ENCODE measurements at places on chromosomes 4 and X.

DNA sequence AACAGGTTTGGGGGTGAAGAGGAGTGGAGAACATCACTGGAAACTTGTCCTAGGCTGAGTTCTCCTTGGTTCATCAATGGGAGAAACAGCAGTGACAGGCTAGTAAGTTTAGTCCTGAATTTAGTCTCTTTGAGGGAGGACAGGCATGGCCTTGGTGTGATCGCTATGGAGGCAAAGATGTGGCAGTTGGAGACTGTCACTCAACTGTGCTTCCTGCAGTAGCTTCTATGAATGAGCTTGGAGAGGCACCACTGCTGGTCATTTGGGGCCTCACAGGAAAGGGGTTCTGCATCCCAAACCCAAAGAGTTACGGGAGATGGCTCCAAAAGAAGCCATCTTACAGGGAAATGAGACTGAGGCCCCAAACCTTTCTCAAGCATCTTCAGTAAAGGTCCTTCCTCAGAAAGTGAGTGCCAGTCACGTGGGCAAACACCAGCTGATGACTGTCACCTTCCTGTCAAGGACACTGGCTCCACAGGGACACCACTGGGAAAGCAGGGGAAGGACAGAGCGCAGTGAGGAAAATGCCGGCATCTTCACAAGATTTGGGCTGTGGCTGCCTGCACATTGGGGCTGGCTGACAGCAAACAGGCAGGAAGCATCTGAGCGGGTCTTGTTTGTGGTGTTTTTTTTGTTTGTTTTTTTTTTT, 7.2 kb downstream of the MRFAP1 start:
- DNase-seq: no peak

DNA sequence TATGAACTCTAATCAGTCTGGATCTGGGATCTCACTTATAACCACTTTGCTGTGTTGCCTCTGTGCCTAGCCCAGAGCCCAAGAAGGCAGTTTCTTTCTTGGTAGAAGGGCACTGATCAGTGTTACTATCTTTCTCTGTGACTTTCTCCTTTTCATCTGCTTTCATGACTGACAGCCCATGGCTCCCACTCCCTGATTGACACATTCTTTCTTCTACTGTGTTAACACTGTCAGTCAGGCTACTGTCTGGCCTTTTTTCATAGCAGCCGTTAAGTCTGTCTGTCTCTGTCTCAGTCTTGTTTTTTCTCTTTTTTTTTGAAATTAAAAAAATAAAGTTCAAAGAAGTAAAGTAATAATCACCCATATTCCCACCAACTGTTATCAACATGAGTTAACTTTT, 210.6 kb downstream of the GPC3 start:
- DNase-seq: no peak

DNA sequence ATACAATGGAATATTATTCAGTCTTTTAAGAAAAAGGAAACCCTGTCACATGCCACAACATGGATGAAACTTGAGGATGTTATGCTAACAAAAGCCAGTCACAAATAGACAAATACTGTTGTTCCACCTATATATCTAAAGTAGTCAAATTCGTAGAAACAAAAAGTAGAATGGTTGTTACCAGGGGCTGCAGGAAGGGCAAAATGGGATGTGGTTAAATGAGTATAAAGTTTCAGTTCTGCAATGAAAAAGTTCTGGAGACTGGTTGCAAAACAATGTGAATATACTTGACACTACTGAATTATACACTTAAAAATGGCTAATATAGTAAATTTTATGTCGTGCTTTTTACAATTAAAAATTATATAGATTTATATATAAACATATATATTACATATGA, 12.2 kb downstream of the SPOCK3 start:
- peak; percentile 4 for DNase-seq

GRCh38 chr4:8351931-8352367, 82.4 kb downstream of the HTRA3 start:
- no peak for DNase-seq

DNA sequence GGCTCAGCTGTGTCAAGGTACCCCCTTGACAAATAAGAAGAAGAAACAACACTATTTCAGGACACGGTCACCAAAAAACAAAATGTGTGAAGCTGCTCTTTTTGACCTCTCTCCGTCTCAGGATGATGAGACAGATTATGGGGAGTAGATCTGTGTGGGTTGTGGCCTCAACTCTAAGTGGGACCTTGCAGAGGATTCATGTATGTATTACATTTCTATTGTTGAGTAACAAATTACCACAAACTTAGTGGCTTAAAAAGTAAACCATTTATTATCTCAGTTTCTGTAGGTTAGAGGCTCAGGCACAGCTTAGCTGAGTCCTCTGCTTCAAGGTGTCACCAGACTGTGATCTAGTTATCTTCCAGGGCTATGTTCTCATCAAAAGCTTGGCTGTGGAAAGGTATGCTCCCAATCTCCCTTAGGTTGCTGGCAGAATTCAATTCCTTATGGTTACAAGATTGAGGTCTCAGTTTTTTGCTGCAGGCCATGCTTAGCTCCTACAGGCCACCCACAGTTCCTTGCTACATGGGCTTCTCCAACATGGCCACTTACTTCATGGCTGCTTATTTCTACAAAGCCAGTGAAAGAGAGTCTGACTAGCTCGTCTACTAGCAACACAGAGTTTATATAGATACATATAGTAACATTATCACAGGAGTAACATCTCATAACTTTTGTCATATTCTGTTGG, 28.1 kb downstream of the DGKK start:
- DNase-seq: no peak

- DNase-seq: peak; percentile 78
These were observed 4.4 kb downstream of the RBPJ start for GRCh38 chr4:26325191-26325590.

DNA sequence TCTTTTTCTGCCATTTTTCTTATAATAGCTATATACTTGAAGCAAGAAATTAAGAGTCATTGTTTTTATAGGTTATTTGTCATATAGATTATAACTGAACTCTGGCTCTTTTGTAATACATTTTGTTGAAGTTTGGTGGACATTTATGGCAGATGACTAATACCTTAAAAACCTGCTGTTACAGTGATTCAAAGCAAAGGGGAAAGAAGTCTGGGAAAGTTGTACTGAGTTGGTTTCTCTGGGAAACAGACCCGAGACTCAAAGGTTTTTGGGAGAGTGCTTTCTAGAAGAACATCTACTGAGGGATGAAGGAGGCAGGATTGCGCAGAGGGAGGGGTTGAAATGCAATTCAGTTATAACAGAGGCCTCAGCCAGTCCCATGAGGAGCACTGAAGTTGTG, 35.9 kb downstream of the NAP1L5 start:
- DNase-seq: no peak

DNA sequence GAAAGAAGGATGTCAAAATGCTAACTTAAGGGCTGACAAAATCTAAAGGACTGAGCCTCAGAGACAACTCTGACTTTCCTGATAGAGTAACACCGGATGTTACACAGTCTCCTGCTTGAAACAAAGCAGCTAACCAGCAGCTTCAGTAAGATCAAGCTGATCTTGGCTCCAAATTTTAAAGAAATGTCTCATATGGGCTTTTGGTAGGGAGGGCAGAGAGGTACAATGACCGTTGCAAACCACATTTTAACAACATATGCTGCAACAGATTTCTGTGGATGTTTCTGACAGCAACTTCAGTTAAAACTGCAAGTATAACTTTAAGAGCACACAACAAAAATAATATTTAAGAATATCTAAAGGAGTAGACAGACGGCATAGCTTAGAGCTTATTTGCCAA, 9.1 kb downstream of the RPGR start:
- DNase-seq: no peak

DNA sequence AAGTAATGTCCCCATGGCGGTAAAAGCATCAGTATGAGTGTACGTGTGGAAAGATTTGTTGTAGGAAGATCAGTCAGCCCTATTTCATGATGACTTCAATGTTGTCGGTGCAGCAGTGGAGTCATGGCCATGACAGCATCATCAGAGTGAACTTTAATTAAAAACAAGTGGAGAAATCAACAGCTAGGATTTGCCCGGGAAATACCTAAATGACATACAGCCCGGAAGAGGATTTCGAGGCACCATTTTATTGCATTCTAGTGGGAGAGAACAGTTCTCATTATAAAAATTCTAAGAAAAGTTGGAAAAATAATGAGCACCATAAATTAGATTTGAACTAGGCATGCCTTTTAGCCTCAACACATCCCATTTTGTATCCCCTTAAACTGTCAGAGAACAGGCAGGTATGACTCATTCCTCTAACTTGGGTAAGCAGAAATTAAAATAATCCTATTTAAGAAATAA, 170.1 kb downstream of the SHROOM3 start:
- DNase-seq: no peak
